Sigmoid colon (tissue), 7 donors: ENCODE measurements at places on chromosomes 16 and 17. TPM values are rescaled to one million over a fixed set of nuclear protein-coding genes. Genes with fewer than 3 reads are reported as not detected.

GRCh38 chr17:39706921-39707337 is 7.1 kb downstream of the ERBB2 start:
- H3K27ac ChIP-seq, result peak overlapping the region; percentile 55
- H3K36me3 ChIP-seq, result peaks cover 31% of the 10 kb centered on the region
- no peak overlapping the region for H3K4me3 ChIP-seq
- H3K4me1 ChIP-seq, result peaks cover 12% of the 10 kb centered on the region
- no peak for DNase-seq
- no peaks in the 10 kb centered on the region for H3K27me3 ChIP-seq

- H3K27me3 ChIP-seq, result no peaks in the 10 kb centered on the region
- H3K4me1 ChIP-seq, result peaks cover 66% of the 10 kb centered on the region
- H3K36me3 ChIP-seq, result no peaks in the 10 kb centered on the region
- no peak overlapping the region for H3K4me3 ChIP-seq
- no peak overlapping the region for H3K27ac ChIP-seq
Observed at GRCh38 chr17:66354981-66355380, 52.6 kb downstream of the PRKCA start.

DNA sequence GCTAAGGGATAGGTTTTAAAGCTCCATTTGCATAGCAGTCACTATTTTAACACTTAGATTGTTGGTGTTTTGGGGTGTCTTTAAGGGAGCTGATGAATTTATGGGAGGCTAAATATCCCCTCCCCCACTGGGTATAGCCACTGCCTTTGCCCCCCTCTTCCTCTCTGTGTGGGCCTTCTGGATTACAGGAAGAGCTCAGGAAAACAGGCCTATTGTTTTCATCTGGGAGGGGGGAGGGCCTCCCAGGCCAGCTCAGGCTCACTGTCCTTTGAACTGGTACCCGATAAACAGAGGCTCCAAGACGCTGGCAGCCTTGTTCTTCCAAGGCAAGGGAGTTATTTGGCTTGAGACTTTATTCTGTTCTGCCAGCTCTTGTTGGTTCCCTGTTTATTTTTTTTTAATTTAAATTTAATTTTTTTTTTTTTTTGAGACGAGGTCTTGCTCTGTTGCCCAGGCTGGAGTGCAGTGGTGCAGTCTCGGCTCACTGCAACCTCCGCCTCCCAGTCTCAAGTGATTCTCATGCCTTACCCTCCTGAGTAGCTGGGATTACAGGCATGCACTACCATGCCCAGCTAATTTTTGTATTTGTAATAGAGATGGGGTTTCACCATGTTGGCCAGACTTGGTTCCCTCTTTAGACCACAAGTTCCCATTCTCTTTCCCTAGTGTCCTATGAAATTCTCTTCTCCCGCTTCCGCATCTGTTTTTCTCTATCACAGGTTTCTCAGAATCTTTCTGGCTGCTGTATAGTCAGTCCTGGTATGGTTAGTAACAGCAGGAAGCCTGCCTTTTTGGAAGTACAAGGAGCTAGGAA is 25.1 kb downstream of the MINK1 start:
- H3K4me1 ChIP-seq, result no peaks in the 10 kb centered on the region
- no peak for DNase-seq
- H3K4me3 ChIP-seq, result no peak overlapping the region
- H3K27ac ChIP-seq, result peak overlapping the region; percentile 51
- H3K27me3 ChIP-seq, result no peaks in the 10 kb centered on the region

DNA sequence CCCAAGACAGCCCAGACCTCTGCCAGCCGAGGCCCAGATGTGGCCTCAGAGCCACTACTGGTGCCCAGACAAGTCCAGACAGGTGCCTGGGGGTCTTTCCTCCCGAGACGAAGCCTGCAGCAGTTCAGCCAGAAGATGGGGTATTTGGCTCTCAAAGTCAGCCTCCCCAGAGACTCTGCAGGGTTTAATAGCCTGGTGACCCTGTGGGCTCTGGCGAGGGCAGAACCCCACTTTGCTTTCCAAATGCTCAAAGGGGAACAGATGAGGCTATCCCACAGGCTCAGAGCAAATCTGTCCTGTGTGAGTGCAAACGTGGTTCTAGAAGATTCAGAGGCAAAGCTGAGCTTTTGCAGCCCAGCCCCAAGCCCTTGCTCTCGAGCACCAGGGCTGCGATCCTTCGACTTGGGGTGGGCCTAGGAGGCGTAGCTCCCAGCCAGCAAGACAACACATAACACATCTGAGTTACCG is 236.0 kb downstream of the MRTFB start:
- no peaks in the 10 kb centered on the region for H3K27me3 ChIP-seq
- H3K4me1 ChIP-seq, result peaks cover 78% of the 10 kb centered on the region
- peak overlapping the region; percentile 92 for H3K27ac ChIP-seq
- H3K4me3 ChIP-seq, result peak overlapping the region; percentile 8
- DNase-seq, result no peak
- H3K36me3 ChIP-seq, result no peaks in the 10 kb centered on the region

DNA sequence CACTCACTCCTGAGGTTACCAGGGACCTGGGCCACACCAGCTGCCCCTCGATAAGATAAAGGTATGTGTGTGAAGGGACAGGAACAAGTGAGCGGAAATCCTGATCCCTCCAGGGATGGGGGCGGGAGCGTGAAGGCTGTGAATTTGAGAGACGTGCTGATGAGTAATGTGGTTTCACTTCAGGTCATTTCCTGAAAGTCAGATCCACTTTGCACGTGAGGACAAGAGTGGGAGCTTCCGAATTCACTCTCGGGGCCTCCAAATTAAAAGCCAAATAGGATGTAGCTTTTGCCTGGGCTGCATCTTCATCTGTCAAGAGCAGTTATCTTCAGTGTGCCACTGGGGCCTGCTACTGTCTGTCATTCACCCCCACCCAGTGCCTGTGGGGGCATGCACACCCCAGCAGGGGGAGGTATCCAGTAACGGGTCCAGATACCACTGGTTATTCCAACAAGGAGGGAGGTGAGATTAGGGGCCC is 87.4 kb upstream of the LHX1 start:
- H3K27me3 ChIP-seq, result no peaks in the 10 kb centered on the region
- no peaks in the 10 kb centered on the region for H3K4me1 ChIP-seq
- H3K27ac ChIP-seq, result no peak overlapping the region
- H3K4me3 ChIP-seq, result no peak overlapping the region
- no peaks in the 10 kb centered on the region for H3K36me3 ChIP-seq
- no peak for DNase-seq

DNA sequence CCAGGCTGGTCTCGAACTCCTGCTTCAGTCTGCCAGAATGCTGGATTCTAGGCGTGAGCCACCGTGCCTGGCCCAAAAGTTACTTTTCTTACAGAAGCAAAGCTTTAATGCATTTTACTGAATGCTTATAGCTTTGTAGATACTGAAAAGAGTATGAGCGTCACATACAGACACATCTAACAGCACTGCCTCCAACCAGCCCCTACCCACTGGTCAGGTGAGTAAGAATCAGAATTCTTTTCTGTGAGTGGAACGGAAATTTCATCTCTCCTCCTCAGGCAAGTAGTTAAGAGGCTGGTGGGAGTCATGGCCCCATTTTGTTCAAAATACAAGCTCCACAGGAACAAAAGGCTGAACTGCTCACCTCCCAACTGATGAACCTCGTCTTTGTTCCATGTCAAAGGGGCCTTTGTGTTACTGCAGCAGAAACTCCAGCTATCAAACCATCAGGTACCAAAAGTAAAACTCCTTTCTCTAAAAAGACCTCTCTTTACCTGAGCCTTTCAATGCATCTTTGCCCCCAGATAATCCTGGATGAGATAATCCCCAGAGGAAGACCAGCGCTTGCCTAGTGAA is 92.4 kb upstream of the RPH3AL start:
- H3K36me3 ChIP-seq, result no peaks in the 10 kb centered on the region
- DNase-seq, result no peak
- no peak overlapping the region for H3K4me3 ChIP-seq
- H3K27ac ChIP-seq, result no peak overlapping the region
- no peaks in the 10 kb centered on the region for H3K27me3 ChIP-seq

GRCh38 chr17:73030995-73031394 is 61.5 kb downstream of the SLC39A11 start:
- H3K4me1 ChIP-seq, result no peaks in the 10 kb centered on the region
- H3K27ac ChIP-seq, result no peak overlapping the region
- H3K27me3 ChIP-seq, result no peaks in the 10 kb centered on the region

- no peak overlapping the region for H3K4me3 ChIP-seq
- DNase-seq, result no peak
- no peaks in the 10 kb centered on the region for H3K4me1 ChIP-seq
Observed at GRCh38 chr16:83849421-83849820, 41.6 kb downstream of the HSBP1 start.

DNA sequence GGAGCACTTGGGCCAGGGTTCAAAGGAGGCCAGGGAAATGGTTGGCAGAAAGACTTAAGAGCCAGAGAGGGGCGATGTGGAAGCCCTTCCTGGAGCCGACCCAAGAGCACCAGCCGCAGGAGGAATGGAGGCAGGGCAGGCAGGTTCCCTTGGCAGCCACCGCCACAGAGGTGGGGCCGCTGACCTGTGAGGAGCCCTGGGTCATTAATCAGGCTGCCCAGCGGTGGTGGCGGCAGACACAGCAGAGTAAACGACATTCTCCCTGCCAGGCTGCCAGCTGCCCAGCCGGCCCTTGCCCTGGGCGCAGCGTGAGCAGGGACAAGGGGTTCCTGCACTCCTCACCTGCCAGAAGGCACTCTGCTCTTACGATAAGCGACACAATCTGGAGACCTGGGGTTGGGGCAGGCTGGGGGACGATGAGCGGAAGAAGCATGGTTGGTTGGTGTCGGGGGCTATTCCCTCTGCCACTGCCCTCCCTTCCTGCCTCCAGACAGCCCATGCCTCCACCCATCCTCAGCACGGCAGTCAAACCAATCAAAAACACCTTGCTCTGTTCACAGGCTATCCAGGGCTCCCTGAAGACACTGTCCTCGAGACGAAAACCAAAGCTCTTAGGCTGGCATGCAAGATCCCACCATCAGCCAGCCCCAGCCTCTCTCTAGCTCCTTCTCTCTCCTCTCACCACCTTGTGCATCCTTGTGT is 40.9 kb downstream of the PLXDC1 start:
- H3K36me3 ChIP-seq, result no peaks in the 10 kb centered on the region
- no peak for DNase-seq
- H3K27ac ChIP-seq, result no peak overlapping the region

DNA sequence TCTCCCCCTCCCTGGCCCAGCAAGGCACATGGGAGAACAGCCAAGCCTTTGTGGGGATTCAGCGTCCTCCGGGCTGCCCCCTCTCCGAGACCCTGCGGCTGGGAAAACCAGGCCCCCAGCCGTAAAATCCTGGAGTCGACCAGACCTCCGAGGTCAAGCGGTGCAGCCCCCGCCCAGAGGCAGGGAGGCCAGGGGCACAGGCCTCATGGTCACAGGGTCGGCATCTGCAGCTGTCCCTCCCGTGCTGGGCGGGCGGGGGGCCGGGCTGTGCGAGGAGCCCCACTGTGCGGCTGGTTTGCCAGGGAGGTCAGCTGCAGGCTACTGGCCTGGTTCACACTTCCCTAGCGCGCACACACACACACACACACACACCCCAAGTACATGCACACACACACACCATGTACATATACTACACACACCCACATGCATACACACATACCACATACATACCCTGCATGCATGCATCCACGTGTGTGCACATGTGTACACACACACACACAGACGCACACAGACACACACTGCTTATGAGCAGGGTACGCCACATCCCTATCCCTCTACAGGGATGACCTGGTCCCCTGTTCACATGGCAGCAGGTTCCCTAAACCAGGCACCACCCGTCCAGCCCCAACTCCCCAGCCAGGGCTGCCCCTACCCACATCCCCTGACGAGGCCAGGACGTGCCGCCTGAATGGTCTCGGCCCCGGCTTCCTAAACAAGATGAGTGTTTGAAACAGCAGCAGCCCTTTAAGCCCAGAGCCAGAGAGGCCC is 108.9 kb upstream of the CIBAR2 start:
- no peak overlapping the region for H3K4me3 ChIP-seq
- peak overlapping the region; percentile 76 for H3K27ac ChIP-seq
- no peaks in the 10 kb centered on the region for H3K27me3 ChIP-seq
- DNase-seq, result no peak
- no peaks in the 10 kb centered on the region for H3K4me1 ChIP-seq

GRCh38 chr16:2752850-2753732 is 653 bp downstream of the SRRM2 start:
- peak; percentile 93 for DNase-seq
- peak overlapping the region; percentile 85 for H3K4me3 ChIP-seq
- H3K27me3 ChIP-seq, result no peaks in the 10 kb centered on the region
- H3K27ac ChIP-seq, result peak overlapping the region; percentile 99
- no peaks in the 10 kb centered on the region for H3K4me1 ChIP-seq

- no peaks in the 10 kb centered on the region for H3K27me3 ChIP-seq
- H3K36me3 ChIP-seq, result no peaks in the 10 kb centered on the region
- DNase-seq, result no peak
- no peak overlapping the region for H3K27ac ChIP-seq
Observed at GRCh38 chr16:30491744-30492308, 19.3 kb downstream of the ITGAL start.

- H3K36me3 ChIP-seq, result no peaks in the 10 kb centered on the region
- H3K27ac ChIP-seq, result no peak overlapping the region
- no peaks in the 10 kb centered on the region for H3K4me1 ChIP-seq
Observed at GRCh38 chr17:68709461-68709860, 108.3 kb upstream of the FAM20A start.

- H3K27me3 ChIP-seq, result no peaks in the 10 kb centered on the region
- H3K27ac ChIP-seq, result no peak overlapping the region
- no peak for DNase-seq
- H3K4me3 ChIP-seq, result no peak overlapping the region
Observed at GRCh38 chr16:60776281-60776680, 1260.0 kb downstream of the CDH8 start.

- H3K27ac ChIP-seq, result peak overlapping the region; percentile 19
- H3K4me1 ChIP-seq, result peaks cover 41% of the 10 kb centered on the region
- no peak overlapping the region for H3K4me3 ChIP-seq
- DNase-seq, result peak; percentile 74
- H3K36me3 ChIP-seq, result no peaks in the 10 kb centered on the region
- no peaks in the 10 kb centered on the region for H3K27me3 ChIP-seq
Observed at GRCh38 chr17:511001-511698, 158.5 kb upstream of the RPH3AL start.

- no peak overlapping the region for H3K27ac ChIP-seq
- no peaks in the 10 kb centered on the region for H3K4me1 ChIP-seq
- no peak overlapping the region for H3K4me3 ChIP-seq
- H3K27me3 ChIP-seq, result no peaks in the 10 kb centered on the region
- DNase-seq, result no peak
Observed at GRCh38 chr17:36214918-36215317, 4.1 kb downstream of the CCL4L2 start.

GRCh38 chr17:9195961-9196670 is 174.8 kb downstream of the NTN1 start:
- H3K27ac ChIP-seq, result no peak overlapping the region
- DNase-seq, result no peak
- H3K27me3 ChIP-seq, result no peaks in the 10 kb centered on the region
- no peak overlapping the region for H3K4me3 ChIP-seq
- no peaks in the 10 kb centered on the region for H3K4me1 ChIP-seq

GRCh38 chr16:27994686-27995085 is 68.8 kb downstream of the GSG1L start:
- H3K4me1 ChIP-seq, result no peaks in the 10 kb centered on the region
- no peaks in the 10 kb centered on the region for H3K27me3 ChIP-seq
- DNase-seq, result no peak
- no peak overlapping the region for H3K4me3 ChIP-seq
- H3K27ac ChIP-seq, result no peak overlapping the region
- H3K36me3 ChIP-seq, result no peaks in the 10 kb centered on the region

Gene HOXB2
- total RNA-seq, result 86.1 TPM

Gene TNK1
- total RNA-seq, result 2.1 TPM

Gene CSH2
- not detected for total RNA-seq

Gene KRTAP4-3
- total RNA-seq, result not detected

Gene CCL16
- total RNA-seq, result not detected

Gene MT1G
- 4.3 TPM for total RNA-seq

Gene TBC1D3G
- total RNA-seq, result not detected

Gene MYH11
- total RNA-seq, result 6,632 TPM

Gene TMEM235
- total RNA-seq, result not detected

Gene NOXO1
- not detected for total RNA-seq

Gene ARMC5
- total RNA-seq, result 3.9 TPM
